Astrocyte (in vitro differentiated cells and primary cell): ENCODE measurements at places on chromosomes 16 and 17. TPM values are rescaled to one million over a fixed set of nuclear protein-coding genes. Genes with fewer than 3 reads are reported as not detected.

SMIM36 gene
- total RNA-seq: not detected in 2 replicates

KRT24 gene
- not detected in 2 replicates for total RNA-seq

C1QTNF8 gene
- total RNA-seq: not detected in 2 replicates

DNA sequence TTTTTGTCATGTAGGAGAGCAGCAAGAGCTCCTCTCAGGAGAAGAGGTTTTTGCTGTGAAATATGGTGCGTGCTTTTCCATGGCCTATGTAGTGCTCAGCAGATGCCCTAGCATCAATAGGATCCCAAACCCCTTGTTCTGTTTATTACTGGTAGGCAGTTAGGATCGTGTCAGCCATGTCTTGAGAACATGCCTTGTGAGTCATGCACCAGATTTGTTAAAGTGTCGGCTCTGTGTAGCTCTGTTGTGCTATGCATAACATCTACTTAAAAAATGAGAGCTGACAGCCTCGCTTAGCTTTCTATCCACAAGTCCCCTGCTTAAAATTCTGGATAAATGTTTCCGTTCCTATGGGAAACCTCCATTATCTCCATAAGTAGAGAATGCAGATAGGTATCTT is 4.4 kb upstream of the EIF4A3 start:
- peak; percentile 90 for DNase-seq

DNA sequence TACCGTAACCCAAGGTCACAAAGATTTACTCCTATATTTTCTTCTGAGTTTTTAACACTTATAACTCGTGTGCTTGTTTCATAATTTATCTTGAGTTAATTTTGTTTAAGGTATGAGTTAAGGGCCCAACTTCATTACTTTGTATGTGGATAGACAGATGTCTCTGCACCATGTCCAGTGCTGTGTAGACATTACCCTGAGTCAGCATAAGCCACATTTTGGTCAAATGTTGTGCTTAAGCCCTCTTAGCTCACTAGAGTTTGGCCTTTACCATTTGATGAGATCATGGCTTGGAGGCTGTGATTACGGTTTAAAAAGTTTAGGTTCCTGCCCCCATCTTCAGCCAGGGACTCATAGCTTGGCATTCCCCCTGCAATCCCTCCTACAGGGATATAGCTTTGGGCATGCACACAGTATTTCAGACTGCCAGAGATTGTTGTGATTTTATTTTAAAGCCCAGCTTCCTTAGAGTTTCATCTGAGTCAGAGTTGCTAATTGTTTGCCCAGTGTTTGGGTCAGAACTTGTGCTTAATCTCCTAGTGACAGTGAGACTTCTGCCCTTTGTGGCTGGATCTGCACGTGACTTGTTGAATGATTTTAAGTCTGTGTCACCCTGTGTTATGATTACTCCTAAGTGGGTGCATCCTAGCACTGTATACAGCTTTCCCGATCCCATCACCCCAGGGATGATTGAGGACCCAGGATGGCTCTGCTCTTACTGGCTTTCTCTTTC is 393.1 kb downstream of the CNTNAP4 start:
- no peak for DNase-seq

- no peak for DNase-seq
Observed at GRCh38 chr16:51062039-51062438, 89.0 kb downstream of the SALL1 start.

DNA sequence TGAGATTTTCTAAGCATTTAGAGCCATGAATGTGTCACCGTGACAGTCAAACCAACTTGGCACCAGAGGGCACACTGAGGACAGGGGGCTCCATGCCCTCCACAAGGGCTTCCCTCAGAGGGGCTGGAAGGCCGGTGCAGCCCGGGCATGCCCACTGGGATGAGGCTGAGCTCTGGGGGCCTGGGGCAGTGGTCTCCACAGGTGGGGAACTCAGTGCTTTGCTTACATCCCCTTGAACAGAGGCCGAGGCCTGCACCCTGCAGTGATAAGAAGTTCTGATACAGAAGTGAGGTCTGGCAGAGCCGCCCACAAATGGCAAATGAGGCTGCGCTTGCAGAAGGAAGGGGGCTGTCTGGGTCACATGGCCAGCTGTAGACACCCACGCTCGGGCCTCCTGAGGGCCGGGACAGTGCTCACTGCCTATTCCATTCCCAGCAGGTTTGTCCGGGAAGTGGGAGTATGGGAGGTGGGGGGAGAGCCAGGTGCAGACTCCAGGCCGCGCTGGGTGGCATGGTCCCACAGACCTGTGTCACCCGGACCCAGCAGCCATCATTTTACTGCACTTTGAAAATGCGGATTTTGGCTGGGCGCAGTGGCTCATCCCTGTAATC is 116.8 kb upstream of the CREBBP start:
- no peak for DNase-seq

DNA sequence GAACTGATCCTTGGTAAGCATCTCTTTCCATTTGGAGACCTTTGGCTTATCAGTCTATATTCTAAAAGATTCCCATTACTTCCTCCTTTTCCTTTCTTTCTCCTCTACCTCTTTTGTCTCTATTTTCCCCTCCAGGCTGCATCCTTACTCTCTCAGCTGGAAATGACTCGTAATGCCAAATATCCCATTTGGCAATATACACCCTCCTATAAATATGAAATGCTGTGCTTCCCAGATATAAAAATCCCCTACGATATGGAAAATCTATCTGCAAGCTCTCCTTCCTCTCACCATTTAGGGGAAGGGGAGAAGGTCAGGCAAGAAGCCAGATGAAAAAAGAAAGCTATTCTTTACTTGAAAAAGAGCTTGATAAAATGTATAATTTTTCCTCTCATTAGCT is 39.9 kb downstream of the XPO6 start:
- no peak for DNase-seq
